NCI-H146 (cell line): ENCODE measurements at places on chromosomes 4 and X.

DNA sequence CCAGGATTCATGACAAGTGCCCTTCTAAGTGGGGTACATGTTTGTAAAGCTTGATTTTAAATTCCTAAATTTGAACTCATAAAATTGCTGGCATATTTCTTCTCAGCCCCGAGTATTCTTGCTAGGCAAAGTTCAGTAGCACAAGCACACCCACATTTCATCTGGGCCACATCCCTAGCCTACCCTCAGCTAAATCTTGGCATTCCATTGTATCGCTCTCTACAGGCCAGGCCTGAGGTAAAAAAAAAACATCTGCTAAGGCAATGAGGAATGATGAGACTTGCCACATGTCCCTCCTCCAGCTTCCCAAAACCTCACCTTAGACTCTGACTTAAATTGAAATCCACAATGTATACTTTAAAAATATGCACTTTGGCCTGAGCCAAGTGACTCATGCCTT is 51.4 kb upstream of the VCX3B start:
- no peak for DNase-seq

- DNase-seq = no peak
Measured at GRCh38 chrX:49756692-49757091, 60.9 kb upstream of the PAGE1 start.

DNA sequence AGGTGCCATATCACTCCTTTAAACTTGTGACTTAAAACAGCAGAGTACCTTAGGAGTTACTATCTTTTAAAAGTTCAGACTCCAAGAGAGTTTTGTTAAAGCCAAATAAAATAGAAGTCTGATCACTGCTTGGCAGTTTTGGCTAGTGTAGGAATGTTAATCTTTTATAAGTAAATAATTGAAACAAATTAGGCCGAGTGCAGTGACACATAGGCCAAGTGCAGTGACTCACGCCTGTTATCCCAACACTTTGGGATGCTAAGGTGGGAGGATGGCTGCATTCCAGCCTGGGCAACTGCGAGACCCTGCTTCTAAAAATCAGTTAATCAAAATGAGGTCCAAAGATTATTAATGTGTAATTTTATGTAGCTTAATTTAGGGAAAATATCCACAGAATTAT is 37.2 kb downstream of the WDR44 start:
- DNase-seq = no peak

DNA sequence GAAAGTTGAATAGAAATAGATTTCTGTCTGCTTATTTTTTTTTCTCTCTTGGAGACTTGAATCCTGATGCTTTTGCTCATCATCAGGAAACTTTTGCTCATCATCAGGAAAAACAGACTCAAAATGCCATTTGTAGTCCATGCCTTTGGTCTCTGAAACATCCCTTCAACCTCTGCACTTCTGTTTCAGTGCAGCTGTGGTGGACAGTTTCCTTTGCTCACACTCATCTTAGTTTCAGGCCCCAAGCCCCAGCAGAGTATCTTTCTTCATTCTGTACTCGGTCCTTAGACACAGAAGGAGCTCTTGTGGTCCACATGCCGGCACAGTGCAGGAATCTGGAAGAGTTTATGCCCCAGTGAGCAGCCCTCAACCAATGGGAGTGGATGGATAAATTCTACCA is 337.9 kb downstream of the PPP3CA start:
- no peak for DNase-seq

DNA sequence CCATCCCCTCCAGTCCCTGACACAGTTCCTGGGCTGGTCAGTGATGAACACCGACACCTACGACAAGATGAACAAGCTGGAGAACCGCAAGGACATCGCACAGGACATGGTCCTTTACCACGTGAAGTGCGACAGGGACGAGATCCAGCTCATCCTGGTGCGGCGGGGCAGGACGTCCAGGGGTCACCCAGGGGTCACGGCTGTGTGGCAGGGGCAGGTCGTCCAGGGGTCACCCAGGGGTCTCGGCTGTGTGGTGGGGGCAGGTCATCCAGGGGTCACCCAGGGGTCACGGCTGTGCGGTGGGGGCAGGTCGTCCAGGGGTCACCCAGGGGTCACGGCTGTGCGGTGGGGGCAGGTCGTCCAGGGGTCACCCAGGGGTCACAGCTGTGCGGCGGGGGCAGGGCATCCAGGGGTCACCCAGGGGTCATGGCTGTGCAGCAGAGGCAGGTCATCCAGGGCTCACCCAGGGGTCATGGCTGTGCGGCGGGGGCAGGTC is 16.7 kb downstream of the ATP5ME start:
- DNase-seq = no peak

DNA sequence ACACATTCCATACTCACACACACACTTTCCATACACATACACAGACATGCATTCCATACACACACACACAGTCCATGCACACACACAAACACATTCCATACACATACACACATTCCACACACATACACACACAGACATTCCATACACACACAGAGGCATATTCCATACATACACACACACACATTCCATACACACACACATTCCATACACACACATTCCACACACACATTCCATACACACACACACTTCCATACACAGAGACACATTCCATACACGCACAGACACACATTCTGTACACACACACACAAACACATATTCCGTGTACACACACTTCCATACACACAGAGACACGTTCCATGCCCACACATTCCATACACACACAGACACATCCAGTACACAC is 14.8 kb downstream of the LINC00632 start:
- no peak for DNase-seq

DNA sequence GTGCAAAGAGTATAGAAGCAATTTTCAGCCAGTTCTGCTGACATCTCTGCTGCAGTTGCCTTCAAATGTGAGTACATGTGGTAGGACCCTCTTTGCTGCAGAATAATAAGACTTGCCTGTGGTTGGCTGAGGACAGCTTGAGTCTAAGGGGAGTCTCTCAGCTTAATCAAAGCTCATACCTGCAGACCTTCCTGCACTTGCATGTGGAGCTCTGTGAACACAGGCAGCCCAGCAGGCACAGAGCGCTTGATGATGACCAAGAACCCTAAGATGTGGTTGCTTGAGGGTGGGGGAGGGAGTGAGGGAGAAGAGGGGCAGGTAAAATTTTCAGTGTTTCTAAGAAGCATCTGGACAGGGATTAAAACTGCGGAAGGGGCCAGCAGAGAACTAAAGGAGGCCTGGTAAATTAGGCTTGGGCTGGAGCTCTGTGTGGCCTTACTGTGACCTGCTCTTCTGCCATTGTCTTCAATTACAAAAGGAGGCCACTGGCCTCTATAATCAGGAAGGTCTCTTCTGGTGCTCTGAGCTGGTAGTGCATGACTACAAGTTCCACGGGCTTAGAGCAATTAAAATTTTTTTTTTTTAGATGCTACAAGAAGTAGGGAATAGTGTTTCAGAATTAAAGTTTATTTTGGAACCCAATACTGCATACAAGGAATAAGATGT is 59.9 kb upstream of the CHRNA9 start:
- no peak for DNase-seq

GRCh38 chr4:11746734-11747133 is 318.0 kb upstream of the HS3ST1 start:
- DNase-seq = no peak

DNA sequence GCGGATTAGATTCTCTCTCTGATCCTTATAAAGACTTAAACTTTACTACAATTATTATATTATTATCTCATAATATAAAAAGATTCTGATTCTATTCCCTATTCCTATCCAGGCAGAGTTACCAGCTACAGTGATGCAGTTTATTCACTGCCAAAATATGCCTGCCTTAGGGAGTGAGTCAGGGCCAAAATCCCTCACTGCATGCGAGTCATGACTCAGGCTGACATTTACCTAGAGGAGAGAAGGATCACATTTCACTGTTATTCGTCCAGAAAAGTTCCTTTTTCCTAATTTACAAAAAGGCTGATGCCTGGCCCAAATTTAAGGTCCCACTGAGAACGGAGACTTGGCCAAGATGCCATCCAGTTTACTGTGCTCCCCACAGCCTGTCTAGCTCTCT is 168.5 kb upstream of the LDB2 start:
- DNase-seq = no peak

DNA sequence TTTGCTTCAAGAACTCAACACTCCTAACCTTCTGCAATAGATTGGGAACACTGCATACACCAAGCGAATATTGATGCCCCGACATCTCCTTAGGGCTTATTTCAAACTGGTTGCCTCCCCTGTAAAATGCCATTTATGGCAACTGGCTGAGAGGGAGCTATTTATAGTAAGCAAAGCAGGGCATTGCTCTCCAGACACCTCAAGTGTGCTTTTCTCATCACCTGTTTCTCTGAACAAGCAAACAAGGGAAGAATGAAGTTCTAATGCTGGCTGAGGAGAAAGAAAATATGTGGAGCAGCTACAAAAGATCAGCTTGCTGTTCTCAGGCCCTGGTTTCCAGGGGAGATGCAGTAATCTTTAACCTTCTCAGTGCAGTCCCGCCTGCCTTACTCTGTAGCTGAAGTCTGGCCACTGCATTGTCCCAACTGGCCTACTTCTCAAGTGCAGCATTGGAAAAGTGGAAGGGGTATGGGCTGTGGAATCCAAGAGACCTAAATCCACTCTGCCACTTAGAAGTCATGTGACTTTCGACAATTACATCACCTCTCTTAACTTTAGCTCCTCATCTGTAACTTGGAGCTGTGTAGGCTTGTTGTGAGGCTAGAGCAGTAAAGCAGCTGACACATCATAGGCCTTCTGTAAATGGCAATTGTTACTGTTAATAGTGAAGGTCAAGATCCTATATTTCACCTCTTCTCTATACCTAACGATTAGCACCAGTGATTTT is 47.9 kb upstream of the FGF13 start:
- no peak for DNase-seq

GRCh38 chr4:102599455-102599854 is 98.3 kb downstream of the NFKB1 start:
- DNase-seq = no peak
